ENCODE measurements at places on chromosomes 12 and 14.

- peak; percentile 72 for DNase-seq
Observed at GRCh38 chr14:50335389-50335788, 23.3 kb downstream of the DMAC2L start.

GRCh38 chr12:131316388-131316787, 362.7 kb downstream of the ADGRD1 start:
- DNase-seq: no peak

GRCh38 chr14:102930753-102931579, 8.5 kb downstream of the AMN start:
- peak; percentile 59 for DNase-seq

GRCh38 chr14:98580131-98580678, 691.8 kb downstream of the BCL11B start:
- DNase-seq: no peak

GRCh38 chr12:57169969-57170368, 22.6 kb upstream of the LRP1-AS start:
- no peak for DNase-seq

- no peak for DNase-seq
Observed at GRCh38 chr14:90034156-90034555, 27.6 kb upstream of the KCNK13 start.

DNA sequence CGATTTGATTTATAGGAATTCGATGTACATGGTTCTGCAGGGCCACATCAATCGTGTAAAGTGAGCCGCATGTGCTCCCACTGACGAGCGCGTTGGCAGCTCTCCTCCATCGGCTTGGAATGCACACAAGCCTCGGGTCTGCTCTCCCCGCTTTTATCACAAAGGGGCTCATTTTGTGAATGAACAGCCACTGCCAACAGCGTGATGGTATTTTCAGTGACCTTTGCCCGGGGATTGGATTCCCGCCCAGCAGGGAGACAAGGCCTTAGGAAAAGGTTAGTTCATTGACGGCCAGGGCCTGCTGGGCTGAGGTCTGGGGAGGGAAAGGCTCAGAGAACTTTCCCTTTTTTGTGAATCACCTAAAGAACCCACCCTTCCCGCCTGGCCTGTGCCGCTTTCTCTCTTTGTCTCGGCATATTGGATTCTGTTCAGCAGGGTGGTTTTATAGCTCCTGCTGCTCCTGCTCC, 232.1 kb downstream of the MSRB3 start:
- peak; percentile 41 for DNase-seq

DNA sequence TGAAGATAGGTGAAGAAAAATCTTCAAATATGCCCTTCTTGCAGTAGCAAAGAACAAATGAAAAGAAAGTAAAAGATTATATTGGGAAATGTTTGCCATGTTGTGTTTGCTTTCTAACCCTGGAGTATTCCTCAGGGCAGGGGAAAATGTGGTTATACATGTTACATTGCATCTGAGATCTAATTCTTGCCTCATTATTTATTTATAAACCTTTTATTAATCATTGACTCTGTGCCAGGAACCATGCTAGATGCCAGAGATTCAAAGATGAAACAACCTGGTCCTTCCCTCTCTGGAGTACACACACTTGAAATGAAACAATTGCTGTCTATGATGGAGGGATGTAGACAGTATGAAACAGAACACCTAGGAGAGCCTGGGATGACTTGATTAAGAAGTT, 128.1 kb upstream of the HMGA2 start:
- DNase-seq: no peak

DNA sequence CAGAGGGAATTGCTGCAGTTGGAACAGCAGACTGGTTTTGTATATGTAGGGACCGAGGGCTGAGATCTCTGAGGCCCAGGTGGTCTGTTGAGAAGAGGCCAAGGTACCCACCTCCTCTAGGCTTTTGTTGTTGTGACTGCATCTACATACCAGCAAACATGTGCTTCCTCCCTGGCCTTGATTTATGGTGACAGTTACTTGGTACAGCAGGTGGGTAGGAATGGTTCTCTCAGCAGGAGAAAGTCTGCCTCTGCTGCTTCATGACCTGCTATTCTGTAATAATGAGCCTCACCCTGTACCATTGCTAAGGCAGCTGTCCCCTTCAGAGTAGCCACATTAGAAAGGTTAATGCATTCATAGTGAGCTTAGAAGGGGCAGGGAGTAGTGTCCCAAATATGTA, 196.7 kb upstream of the PELI2 start:
- no peak for DNase-seq
